Renal cortical epithelial cell (primary cell): ENCODE measurements at places on chromosomes 16 and 17. TPM values are rescaled to one million over a fixed set of nuclear protein-coding genes. Genes with fewer than 3 reads are reported as not detected.

DNA sequence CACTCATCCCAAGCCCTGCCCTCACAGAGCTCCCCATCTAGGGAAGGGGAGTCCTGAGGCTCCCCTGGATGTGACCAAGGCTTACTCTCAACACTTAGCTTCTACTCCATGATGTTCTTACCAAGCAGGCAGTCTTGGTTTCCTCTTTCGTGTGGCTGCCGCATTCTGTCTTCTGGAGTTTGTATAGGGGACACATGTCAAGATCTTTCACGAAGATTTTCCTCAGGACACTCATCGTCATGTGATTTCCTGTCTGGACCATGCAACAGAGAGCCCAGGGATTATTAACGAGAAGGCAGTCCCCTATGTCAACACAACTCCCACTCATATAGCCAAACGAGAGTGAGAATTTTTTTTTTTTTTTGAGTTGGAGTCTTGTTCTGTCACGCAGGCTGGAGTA lies 10.4 kb downstream of the PRSS54 start:
- DNase-seq: no peak

Gene SHCBP1
- total RNA-seq: 0.85 and 8.7 TPM in 2 replicates

GRCh38 chr16:5863071-5863606 lies 765.5 kb upstream of the EEF2KMT start:
- DNase-seq: no peak

DNA sequence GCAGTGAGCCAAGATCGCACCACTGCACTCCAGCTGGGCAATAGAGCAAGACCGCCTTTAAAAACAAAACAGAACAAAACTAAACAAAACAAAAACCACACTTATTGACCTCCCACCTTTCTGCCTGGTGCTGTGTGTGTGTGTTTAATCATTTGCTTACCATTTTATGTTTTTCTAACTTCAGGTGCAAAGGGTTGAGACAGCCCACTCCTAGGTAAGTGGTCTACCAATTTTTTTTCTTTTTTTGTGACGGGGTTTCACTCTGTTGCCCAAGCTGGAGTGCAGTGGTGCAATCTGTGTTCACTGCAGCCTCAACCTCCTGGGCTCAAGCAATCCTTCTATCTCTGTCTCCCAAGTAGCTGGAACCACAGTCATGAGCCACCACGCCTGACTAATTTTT lies 65.8 kb downstream of the SALL1 start:
- peak; percentile 92 for DNase-seq

Gene KRTAP4-3
- total RNA-seq: not detected in 2 replicates

Gene MYLK3
- 0.50 TPM in 1 of 2 replicates, not detected in the other for total RNA-seq

GRCh38 chr16:84850714-84851113 lies 30.9 kb downstream of the CRISPLD2 start:
- DNase-seq: no peak

DNA sequence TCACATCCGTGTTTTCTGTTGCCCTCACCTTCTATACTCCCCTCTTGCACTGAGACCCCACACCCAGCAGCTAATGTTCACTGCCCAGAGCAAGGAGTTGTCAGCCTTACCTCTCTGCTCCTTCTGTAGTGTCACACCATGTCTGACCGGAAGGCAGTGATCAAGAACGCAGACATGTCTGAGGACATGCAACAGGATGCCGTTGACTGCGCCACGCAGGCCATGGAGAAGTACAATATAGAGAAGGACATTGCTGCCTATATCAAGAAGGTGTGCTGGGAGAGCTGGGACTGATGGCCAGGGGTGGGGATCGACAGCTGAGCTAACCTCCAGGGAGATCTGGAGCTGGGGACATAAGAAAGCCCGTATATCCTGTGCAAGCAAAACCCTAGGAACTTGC lies 3.7 kb downstream of the DYNLL2 start:
- no peak for DNase-seq

Gene AATK
- 0.20 and 0.52 TPM in 2 replicates for total RNA-seq

- DNase-seq: peak; percentile 9
These were observed 34.2 kb downstream of the TXNDC11 start for GRCh38 chr16:11708421-11708820.

DNA sequence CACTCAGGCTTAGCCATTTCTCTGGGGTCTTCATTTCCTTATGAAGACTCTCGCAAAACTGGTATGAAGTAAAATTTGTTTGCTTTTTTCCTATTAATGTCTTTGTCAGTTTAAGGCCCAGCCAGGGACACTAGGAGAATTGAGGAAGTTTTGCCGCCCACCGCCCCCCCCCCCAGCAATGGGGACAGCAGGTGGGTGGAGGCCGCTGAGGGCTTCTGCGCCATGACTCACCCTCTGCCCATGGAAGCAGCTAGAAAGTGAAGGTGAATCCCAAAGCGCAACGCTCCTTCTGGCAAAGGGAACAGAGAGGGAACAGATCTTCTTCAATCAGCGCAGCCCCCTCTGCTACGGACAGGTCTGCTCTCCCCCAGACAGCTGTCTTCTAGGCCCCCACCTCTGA lies 49.7 kb downstream of the MARF1 start:
- no peak for DNase-seq

DNA sequence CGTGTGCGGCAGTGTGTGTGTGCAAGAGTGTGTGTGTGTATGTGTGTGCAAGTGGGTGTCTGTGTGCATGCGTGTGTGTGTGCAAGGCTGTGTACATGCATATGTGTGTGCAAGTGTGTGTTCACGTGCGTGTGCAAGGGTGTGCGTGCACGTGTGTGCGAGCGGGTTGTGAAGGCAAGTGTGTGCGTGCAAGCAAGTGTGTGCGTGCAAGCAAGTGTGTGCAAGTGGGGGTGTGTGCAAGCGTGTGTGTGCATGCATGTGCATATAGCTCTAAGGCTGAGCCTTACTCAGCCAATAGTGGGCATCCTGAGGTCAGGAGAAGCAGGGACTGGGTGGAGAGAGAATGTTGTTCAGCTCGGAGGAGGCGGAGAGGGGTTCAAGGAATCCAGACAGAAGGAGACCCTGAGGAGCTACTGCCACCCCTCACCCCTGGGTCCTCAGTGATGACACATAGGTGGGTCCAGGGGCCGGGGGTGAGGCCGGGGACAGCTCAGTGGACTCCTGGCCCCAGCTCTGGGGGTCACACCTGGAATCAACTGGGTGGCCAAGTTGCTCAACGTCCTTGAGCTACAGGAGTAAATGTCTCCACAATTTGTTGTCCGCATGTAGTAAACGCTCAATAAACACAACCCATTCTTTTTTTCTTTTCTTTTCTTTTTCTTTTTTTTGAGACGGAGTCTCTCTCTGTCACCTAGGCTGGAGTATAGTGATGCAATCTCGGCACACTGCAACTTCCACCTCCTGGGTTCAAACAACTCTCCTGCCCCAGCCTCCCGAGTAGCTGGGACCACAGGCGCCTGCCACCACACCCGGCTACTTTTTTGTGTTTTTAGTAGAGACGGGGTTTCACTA lies 1.8 kb downstream of the PRR29 start:
- no peak for DNase-seq

- no peak for DNase-seq
These were observed 686.7 kb upstream of the RBFOX1 start for GRCh38 chr16:6645768-6646568.

- DNase-seq: no peak
These were observed 1.8 kb upstream of the CBFA2T3 start for GRCh38 chr16:88978608-88979346.

Gene PIRT
- total RNA-seq: not detected in 2 replicates

GRCh38 chr16:1176280-1176897 lies 23.5 kb downstream of the CACNA1H start:
- DNase-seq: no peak

Gene CLEC18B
- 1.9 and 10.2 TPM in 2 replicates for total RNA-seq

DNA sequence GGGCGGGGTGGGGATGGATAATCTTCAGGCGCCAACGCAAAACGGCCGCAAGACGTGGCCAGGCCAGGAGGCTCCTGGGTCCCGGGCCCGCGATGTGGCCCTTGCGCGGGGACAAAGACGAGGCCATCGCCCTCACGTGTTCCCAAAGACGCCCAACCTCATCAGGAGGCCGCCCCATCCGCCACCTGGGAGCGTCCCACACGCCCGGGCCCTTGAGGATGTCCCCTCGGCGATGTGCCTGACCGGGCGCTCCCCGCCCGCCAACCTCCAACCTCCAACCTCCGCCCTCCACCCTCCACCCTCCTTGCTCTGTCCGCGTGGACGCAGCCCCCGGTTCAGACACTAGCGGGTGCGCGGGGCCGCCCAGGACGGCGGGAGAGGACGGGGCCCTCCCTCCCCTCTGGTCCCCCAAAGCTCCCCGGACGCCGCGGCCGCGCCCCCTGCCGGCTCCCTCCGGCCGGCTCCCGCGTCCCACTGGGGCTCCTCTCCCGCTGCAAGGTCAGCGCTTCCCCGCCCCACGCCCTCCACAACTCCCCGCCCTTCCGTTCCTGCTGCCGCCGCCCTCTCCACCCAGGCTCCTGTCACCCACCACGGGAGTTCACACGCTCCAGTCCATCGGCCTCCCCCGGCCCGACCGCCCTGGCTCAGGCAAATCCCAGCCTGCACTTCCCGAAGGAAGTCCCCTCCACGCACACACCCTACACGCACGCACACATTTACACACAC lies 250.8 kb upstream of the RPL38 start:
- no peak for DNase-seq

Gene KRTAP9-4
- not detected in 2 replicates for total RNA-seq

Gene MTSS2
- 9.7 and 33.2 TPM in 2 replicates for total RNA-seq

DNA sequence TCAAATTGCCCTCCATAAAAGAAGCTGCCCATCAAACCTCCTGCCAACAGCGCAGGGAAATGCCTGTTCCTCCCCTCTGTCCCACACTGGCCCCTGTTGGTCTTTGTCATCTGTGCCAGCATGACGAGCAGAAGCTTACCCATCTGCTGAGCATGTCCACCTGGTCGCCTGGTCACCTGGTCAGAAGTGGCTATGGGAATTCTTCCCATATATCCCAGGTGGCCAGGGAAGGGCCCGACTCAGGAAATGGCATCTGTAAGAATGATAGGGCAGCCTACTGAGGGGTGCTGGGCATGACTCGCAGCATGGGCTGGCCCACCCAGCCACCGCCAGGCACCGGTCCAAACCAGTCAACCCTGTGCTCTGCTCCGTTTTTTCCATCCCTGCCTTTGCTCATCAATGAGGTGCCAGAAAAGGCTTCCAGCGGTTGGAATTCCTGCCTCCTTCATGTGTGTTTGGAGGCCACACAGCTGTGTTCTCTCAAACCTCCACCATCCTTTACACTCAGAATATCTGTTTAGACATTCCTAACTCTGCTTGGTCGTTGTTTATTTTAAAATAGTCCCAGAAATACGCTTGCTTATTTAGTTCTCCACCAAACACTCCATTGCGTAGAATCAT lies 145.2 kb downstream of the CLEC16A start:
- peak; percentile 40 for DNase-seq

- peak; percentile 25 for DNase-seq
These were observed 9.5 kb downstream of the FOXF1 start for GRCh38 chr16:86519649-86520316.

Gene NPIPB9
- 4.5 TPM in 1 of 2 replicates, not detected in the other for total RNA-seq

- no peak for DNase-seq
These were observed 43.3 kb upstream of the GINS3 start for GRCh38 chr16:58348986-58349385.

GRCh38 chr17:77815127-77815905 lies 143.2 kb upstream of the TNRC6C start:
- DNase-seq: no peak

Gene COL1A1
- total RNA-seq: 65.6 and 141 TPM in 2 replicates
